ENCODE measurements at places on chromosomes 5 and 9.

- peak overlapping the region; percentile 88 for H3K27ac ChIP-seq
- no peak for DNase-seq
- H3K27me3 ChIP-seq = no peaks in the 10 kb centered on the region
Measured at GRCh38 chr5:61333954-61334867, 2.2 kb downstream of the ZSWIM6 start.

DNA sequence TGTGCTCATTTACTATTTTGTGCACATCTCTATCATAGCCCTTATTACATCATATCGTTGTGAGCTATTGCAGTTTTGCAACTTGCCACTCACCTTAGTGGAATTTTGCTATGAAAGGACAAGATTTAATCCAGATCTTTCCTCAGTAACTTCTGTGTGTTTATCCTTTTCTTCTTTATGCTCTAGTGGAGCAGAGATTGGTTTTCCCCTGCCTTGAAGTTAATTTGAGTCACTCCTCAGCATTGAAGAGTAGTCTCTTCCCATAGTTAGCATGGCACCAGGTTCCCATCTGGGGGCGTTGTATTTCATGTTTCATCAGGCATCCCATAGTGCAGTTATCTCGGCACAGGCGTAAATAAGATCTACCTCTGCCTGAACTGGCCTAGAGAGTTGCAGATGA is 510.4 kb downstream of the PSAT1 start:
- H3K36me3 ChIP-seq = no peaks in the 10 kb centered on the region
- no peaks in the 10 kb centered on the region for H3K27me3 ChIP-seq
- peaks cover 4% of the 10 kb centered on the region for H3K4me1 ChIP-seq
- H3K27ac ChIP-seq = no peak overlapping the region
- DNase-seq = no peak

DNA sequence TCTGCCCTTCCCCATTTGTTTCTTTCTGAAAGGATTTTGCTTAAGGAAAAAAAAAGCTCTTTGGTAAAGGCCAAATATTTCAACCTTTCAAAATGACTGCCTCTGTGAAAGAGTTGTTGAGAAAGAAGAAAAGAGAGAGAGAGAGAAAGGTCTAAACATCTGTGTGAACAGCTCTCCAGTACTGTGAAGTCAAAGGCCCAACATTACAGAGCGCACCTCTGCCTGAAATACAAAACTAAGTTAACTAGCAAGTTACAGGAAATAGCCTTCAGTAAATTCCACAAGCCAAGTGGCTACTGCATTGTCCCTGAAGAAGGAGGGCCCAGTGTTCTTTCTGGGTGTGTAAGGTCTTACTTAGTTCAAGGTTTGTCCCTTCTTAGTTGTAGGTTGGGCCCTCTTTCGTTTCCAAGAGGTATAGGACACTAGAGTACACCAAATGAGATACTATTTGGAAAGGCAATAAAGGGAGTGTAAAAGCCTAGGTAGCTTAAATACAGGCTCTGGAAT is 104.4 kb downstream of the THBS4 start:
- peaks cover 5% of the 10 kb centered on the region for H3K36me3 ChIP-seq
- no peak overlapping the region for H3K4me3 ChIP-seq
- H3K4me1 ChIP-seq = peaks cover 6% of the 10 kb centered on the region

DNA sequence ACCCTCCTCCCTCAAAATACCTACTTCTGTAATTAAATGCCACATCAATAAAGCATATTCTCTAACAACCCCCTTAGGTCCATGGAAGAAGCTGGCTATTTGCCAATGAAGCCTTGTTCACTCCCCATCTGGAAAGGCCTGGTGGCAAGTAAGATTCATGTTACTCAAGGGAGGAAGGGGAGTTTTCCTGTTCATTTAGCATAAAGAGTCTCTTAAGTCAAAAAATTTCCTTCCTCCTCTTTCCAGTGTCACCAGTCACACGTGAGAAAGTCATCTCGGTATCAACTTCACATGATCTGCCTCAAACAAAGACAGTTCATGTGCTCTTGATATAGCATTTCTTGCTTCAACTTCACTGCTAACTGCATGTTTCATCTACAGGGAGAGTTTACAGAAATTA is 32.7 kb upstream of the RIC1 start:
- no peak overlapping the region for H3K27ac ChIP-seq
- H3K27me3 ChIP-seq = no peaks in the 10 kb centered on the region
- no peaks in the 10 kb centered on the region for H3K4me1 ChIP-seq
- H3K4me3 ChIP-seq = no peak overlapping the region
- no peak for DNase-seq
- H3K36me3 ChIP-seq = no peaks in the 10 kb centered on the region

DNA sequence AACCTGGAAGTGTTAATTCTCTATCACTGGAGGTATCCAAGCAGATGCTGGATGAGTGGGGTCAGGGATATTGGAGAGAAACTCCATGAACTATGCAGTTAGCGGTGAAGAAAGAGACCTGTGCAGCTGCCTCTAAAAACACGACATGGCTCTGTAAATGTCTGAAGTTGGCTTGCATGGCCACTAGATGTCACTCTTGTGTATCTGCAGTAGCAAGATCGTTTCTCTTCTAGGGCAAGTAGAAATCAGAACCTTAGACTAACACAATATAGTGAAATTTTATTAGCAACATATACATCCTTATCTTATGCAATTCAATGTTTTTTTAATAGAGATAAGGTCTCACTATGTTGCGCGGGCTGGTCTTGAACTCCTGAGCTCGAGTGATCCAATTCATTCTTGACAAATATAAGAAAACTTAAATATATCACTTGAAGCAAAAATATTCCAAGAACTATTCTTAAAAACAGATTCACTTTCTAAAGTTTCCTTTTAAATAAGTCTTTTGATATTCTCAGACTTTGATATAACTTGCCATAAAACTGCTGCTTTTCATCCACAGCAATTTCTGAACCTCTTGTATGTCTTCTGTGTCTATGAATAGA is 2.9 kb downstream of the OR2S2 start:
- H3K36me3 ChIP-seq = no peaks in the 10 kb centered on the region
- peaks cover 7% of the 10 kb centered on the region for H3K27me3 ChIP-seq
- H3K27ac ChIP-seq = no peak overlapping the region
- no peak overlapping the region for H3K4me3 ChIP-seq

DNA sequence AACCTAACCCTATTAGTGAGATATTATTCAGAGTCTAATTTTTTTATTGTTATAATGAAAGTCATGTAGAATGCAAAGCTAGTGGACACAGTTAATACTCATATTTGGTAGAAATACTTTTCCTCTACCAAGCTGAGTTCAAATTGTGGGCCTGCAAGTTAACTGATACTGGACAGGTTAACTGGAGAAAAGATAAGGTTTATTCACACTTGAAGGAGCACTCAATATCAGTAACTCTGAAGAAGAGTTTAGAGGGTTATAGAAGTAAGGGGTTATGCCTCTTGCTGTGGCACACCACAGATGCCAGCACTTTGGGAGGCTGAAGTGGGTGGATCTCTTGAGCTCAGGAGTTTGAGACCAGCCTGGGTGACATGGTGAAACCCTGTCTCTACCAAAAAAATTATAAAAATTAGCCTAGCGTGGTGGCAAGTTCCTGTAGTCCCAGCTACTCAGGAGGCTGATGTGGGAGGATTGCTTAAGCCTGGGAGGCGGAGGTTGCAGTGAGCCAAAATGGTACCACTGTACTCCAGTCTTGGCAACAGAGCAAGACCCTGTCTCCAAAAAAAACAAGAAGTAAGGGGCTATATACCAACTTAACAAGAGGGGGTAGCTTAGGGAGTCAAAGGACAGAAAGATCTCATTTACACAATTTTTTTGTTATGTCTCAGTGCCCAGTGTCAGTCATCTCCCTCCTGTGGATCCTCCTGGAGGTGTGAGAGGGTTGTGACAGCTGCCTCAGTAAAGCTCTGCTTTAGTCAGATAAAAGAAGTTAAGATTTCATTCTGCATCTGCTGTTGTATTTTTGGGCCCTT is 121.2 kb upstream of the GRHPR start:
- no peaks in the 10 kb centered on the region for H3K27me3 ChIP-seq
- no peaks in the 10 kb centered on the region for H3K4me1 ChIP-seq
- no peak for DNase-seq
- H3K27ac ChIP-seq = no peak overlapping the region

DNA sequence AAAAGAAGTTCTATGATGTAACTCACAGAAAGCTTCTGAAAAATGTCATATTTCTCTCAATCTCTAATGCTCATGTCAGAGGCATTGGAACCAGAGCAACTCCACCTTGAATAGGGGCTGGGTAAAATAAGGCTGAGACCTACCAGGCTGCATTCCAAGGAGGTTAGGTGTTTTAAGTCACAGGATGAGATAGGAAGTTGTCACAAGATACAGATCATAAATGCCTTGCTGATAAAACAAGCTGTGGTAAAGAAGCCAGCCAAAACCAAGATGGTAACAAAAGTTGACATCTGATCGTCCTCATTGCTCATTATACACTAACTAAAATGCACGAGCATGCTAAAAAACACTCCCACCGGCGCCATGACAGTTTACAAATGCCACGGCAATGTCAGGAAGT is 411.1 kb upstream of the GRIA1 start:
- no peak overlapping the region for H3K27ac ChIP-seq
- H3K4me1 ChIP-seq = no peaks in the 10 kb centered on the region
- DNase-seq = no peak
- H3K4me3 ChIP-seq = no peak overlapping the region
- H3K36me3 ChIP-seq = no peaks in the 10 kb centered on the region

GRCh38 chr5:140248414-140248813 is 54.5 kb downstream of the PFDN1 start:
- H3K36me3 ChIP-seq = peaks cover 6% of the 10 kb centered on the region
- H3K4me3 ChIP-seq = no peak overlapping the region
- no peak for DNase-seq
- H3K27ac ChIP-seq = no peak overlapping the region
- no peaks in the 10 kb centered on the region for H3K27me3 ChIP-seq
- peaks cover 29% of the 10 kb centered on the region for H3K4me1 ChIP-seq

- DNase-seq = no peak
- H3K27ac ChIP-seq = no peak overlapping the region
- H3K4me3 ChIP-seq = no peak overlapping the region
- no peaks in the 10 kb centered on the region for H3K36me3 ChIP-seq
- H3K27me3 ChIP-seq = no peaks in the 10 kb centered on the region
Measured at GRCh38 chr9:81980568-81980967, 8.0 kb upstream of the SPATA31D1 start.

- H3K27me3 ChIP-seq = no peaks in the 10 kb centered on the region
- DNase-seq = no peak
- no peaks in the 10 kb centered on the region for H3K4me1 ChIP-seq
- H3K36me3 ChIP-seq = peaks cover 64% of the 10 kb centered on the region
Measured at GRCh38 chr5:177329883-177330282, 18.2 kb upstream of the MXD3 start.

DNA sequence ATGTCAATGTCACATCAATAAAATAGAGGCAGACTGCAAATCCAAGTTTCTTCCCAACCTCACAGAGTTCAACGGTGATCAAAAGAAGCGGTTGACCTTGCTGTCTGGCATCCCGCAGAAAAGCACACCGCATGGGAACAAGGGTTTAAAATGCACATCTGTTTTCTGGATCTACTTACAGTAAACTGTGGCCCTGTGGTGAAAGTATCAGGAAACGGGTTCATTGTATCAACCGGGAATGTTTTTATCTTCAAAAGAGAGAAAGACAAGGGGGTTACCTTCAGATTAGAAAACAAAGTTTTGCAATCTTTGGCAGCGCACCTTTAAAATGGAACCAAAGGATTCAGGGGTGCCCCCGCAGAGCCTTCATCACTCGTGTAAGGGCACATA is 15.5 kb upstream of the FRRS1L start:
- H3K27ac ChIP-seq = no peak overlapping the region
- no peak overlapping the region for H3K4me3 ChIP-seq
- no peaks in the 10 kb centered on the region for H3K27me3 ChIP-seq
- H3K36me3 ChIP-seq = peaks cover 31% of the 10 kb centered on the region

DNA sequence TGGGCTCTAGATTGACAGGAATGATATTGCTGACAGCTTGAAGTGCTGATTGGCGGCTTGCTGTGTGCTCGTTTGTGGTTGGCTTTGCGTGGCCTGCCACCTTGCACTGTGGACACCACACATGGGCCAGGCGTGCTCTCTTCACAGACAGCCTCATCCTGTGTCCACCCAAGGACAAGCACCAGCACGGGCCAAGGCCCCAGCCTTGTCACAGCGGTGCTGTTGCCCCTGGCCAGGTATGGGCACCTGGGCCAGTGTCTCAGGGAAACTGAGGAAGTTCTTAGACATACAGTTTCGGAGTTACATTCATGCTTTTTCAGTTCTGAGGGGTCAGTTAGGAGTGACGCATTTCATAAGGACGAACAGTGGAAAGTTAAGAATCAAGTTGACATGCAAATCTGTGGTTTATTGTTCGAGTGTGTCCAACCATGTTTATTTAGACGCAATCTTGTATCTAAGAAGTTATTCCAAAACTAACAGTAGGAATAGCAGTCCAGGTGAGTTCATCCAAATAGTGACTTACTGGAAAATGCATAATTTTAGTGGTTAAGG is 125.9 kb downstream of the EHMT1 start:
- H3K4me3 ChIP-seq = no peak overlapping the region
- H3K36me3 ChIP-seq = peaks cover 42% of the 10 kb centered on the region
- no peaks in the 10 kb centered on the region for H3K27me3 ChIP-seq
- no peak overlapping the region for H3K27ac ChIP-seq

DNA sequence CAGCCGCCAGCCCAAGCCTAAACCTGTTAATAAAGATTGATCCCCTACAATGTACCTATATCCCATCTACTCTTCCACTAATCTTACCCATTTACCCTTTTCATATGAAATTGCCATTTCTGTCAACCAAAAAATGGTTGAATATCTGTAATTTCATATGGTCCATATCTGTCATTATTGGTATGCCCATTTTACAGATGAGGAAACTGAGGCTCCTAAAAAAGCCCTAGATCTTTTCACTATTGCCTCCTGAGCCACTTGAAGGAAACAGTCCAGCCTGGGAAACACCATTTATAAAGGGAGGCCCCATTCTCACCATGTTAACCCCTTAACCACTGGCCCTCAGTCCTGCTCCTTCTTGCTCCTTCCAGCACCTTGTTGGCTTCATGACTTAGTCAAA is 41.2 kb upstream of the SNAPC3 start:
- no peaks in the 10 kb centered on the region for H3K4me1 ChIP-seq
- H3K27ac ChIP-seq = no peak overlapping the region
- no peak overlapping the region for H3K4me3 ChIP-seq
- H3K27me3 ChIP-seq = no peaks in the 10 kb centered on the region
- DNase-seq = no peak

GRCh38 chr5:137487600-137487999 is 11.5 kb downstream of the SPOCK1 start:
- no peak for DNase-seq
- no peaks in the 10 kb centered on the region for H3K4me1 ChIP-seq
- H3K27me3 ChIP-seq = no peaks in the 10 kb centered on the region
- H3K4me3 ChIP-seq = no peak overlapping the region

GRCh38 chr5:100861148-100861547 is 41.9 kb downstream of the ST8SIA4 start:
- no peak overlapping the region for H3K27ac ChIP-seq
- H3K27me3 ChIP-seq = no peaks in the 10 kb centered on the region
- H3K4me3 ChIP-seq = no peak overlapping the region
- H3K36me3 ChIP-seq = no peaks in the 10 kb centered on the region
- no peaks in the 10 kb centered on the region for H3K4me1 ChIP-seq
- DNase-seq = no peak

DNA sequence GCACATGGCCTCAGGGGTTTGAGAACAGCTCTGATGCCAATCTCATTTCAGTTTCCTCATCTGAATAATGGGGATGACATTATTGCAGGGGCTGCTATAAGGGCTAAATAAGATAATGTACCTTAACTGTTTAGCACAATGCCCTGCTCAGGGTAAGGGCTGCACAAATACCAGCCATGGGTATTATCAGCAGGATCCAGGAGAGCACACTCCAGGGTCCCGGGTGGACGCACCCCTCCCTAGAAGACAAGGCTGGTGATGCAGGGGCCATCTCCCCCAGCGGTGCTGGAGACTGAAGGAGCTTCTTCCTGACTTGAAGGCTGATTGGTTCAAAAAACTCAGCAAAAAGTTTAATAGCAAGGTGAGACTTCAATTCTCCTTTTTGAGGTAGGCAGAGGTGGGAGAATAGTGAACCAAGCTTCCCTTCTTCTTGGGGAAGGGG is 2.7 kb upstream of the CXXC5 start:
- no peaks in the 10 kb centered on the region for H3K27me3 ChIP-seq
- no peak overlapping the region for H3K27ac ChIP-seq
- H3K4me1 ChIP-seq = peaks cover 50% of the 10 kb centered on the region
- no peak for DNase-seq

Measured in spinal cord (tissue), 10 donors.